Cardiac muscle cell (in vitro differentiated cells and primary cell): ENCODE measurements at places on chromosomes 4 and X. TPM values are rescaled to one million over a fixed set of nuclear protein-coding genes. Genes with fewer than 3 reads are reported as not detected.

DNA sequence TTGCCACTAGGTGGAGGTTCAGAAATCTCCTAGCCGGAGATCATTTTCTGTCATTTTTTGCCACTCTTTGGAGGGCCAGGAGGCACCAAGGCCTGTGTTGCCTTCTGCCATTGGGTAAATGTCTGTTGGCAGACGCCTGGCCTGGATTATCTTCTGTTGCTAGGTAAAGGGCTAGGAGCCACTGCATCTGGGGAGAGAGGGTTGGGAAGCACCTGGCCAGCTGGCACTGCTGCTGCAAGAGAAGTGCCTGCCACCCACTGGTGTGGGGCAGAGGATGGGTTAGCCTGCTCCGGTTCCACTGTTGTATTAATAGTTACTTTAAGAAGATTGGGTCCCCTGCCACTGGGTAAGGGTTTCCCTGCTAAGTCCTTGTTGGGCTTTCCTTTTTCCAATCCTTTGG lies 58.1 kb downstream of the AWAT2 start:
- no peak for DNase-seq

DNA sequence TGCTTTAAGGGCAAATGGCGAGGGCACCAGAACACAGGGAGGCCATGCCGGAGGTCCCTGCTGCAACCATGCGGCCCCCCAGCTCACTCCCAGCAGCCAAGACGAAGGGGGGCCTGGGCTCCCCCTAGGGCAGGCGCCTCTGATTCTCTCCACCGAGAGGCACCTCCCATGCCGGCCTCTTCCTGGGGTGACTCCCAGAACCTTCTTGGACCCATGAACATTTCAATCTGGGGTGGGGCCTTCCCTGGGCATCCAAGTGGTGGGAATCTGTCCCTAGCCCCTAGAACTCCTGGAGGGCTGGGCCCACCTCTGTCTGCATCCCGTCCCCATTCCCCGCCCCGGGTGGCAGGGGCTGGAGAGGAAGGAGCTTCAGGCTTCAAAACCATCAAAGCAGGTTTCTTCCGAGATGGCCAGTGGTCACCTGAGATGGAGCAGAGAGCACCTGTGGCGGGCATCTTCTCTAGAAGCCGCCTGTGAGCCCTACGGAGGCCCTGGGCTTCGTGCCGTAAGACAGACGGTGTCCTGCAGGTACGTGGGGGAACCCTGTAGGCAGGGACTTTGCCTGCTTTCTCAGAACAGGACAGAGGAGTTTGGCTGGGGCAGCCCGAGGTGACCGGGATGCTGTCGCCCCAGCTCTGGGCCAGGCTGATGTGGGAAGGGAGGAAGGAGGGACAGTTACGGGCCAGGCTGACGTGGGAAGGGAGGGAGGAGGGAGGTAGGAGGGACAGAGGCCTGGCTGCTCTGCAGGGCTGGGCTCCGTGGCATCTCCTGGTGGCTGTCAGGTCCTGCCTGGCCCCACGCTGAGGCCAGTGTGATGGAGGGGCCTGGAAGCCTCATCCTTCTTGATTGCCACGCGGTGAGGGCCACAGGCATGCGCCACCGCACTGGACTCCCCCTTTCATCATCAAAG lies 6.8 kb upstream of the SLC25A6 start:
- DNase-seq = no peak

- no peak for DNase-seq
These were observed 448 bp upstream of the SCFD2 start for GRCh38 chr4:53366301-53366716.

GRCh38 chrX:7965436-7965835 lies 38.2 kb upstream of the PNPLA4 start:
- no peak for DNase-seq

The GRIA2 gene
- not detected in 2 replicates for total RNA-seq

The WDR17 gene
- total RNA-seq = 0.39 and 0.95 TPM in 2 replicates

GRCh38 chrX:10722851-10723250 lies 102.5 kb upstream of the MID1 start:
- peak; percentile 54 for DNase-seq

The NAA11 gene
- not detected in 2 replicates for total RNA-seq

- no peak for DNase-seq
These were observed 68.8 kb downstream of the HOPX start for GRCh38 chr4:56612282-56612681.

DNA sequence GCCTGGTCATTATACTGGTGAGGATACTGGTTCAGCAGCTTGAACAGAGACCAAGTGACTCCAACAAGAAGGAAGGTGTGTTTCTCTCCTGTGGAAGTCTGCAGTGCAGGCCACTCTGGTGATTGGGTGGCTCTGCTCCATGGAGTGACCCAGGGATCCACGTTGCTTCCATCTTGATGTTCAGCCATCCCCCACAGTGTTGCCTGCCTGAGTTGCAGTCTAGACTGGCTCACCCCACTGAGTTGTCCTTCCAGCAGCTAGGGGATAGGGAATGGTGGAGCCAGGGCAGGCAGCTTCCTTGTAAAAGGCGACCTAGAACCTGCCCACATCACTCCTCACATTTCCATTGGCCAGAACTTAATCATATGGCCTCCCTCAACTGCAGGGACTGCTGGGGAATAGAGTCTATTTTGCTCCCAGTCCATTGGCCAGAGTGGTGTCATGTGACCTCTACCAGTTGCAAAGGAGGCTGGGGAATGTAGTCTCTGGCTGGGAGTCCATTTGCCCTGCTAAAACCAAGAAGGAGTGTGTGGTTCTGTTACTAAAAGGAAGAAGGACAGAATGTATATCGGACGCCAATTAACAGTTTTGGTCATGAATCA lies 8.0 kb downstream of the MAN2B2 start:
- DNase-seq = peak; percentile 33

DNA sequence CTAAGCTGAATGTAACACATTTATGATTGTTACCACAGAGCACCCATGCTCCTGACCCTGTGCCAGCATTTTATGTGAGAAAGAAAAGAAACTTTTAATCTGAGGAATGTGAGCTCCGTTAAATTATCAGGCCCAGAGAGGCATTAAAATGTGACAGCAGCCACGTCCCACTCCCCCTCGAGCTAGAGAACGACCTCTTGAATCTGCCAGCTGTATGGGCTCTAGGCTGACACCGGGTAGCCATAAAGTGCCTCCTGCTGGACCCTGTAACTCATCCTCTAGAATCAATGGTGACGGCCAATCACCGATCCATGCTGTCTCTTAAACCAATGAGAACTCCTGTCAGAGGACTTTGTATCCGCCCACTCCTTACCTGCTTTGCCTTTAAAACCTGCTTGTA lies 110.2 kb upstream of the ADRA2C start:
- DNase-seq = no peak

DNA sequence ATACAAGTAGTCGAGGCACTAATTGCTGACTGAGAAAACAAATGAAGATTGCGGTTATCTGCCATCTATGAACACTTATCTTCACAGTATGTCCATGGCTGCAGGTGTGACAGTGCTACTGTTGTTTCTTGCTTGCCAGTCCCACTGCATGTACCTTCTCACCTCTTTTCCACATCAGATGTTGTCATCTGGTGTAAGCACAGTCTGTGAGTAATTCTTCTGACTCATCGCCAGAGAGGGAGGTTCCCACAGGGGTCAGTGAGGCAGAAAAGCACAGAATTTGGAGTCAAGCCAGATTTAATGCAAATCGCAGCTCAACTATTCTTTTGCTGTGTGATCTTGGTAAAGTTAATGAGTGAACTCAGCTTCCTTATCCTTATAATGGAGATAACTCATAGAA lies 144.4 kb downstream of the GLRA2 start:
- DNase-seq = no peak
